Retinal pigment epithelial cell (primary cell): ENCODE measurements at places on chromosomes 13 and 19.

DNA sequence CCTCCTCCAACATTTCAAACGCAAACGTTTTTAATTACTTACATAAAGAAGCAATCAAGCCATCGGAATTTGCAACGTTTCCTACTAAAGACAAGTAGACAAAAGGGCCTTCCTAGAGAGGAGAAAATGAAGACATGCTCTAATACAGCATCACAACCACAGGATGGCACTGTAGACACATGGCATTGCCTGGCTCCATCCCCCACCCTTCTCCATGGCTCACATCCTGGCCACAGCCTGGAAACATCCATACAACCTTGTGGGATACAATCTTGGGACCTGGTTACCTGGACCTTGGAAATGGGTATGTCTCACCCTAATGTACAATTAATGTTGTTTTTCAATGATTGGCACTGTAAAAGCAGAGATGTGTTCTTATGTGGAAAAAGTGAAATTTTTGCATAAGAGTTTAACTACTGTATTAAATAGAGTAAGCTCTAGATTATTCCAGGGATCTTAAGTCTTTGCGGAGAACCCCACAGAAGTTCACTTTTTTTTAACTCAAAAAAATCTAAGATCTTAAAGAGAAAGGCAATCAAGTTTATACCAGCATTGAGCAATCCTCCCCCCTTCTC is 21.5 kb downstream of the EBPL start:
- no peak for DNase-seq

DNA sequence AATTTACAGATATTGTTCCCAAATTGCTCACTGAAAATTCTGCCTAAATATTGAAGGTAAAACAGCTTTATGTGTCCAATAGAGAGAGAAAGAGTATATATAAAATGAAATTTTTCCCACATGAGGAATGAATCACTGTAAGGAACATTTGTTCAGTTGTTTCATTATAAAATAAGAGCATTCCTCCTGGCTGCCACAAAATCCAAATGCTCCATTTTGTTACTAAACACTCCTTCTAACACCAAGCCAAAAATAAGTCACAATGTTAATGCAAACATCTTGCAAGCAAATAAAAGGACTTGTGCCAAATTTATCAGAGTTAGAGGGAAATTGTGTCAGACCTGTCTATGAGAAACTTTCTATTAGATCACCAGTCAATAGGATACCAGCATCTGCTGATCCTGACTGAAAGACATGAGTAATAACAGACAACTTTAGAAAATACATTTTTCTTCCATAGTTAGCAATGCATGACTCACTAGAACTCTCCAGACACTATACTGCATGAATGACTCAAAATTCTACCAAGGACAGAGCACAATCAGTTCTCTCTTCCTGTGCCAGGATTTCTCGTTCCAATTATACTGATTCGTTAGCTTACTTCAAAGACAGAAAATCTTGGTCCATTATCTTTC is 83.5 kb upstream of the FNDC3A start:
- DNase-seq: peak; percentile 66

DNA sequence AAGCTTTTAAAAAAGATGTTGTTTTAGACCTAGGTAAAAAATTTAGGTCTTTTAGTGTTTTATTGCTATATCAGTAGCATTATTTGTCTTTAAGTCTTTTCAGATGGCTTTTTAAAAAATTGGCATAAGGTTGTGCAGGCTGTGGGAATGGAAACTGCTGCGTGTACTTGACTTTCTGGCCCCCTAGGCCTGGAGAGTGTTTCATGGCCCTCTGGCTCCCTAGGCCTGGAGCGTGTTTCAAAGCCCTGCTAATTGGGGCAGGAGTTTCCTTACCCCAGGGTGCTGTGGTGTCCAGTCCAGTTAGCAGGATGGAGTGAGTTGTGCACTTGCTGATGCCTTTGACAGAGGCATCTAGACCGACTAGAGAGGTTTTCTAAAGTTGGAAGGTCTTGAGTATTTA is 23.8 kb downstream of the PRAM1 start:
- no peak for DNase-seq

- DNase-seq: no peak
Measured at GRCh38 chr19:3821857-3822364, 35.7 kb upstream of the MATK start.

DNA sequence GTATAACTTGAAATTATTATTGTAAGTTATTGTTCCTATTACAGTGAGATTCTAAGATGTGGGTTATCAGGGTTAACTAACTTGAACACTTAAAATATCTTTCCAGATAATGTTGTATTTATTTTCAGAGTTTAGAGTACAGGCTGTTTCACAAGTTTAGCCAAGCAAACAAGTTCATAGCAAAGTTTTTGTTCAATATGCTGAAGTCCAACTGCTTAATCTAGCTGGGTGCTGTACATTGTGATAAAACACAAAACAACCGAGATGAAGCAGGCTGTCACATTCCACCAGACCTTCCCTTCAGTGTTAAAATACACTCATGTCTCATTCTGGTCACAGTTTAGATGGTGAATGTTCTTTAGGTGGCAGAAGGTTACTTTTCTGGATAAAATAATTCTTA is 148.0 kb upstream of the PCDH20 start:
- DNase-seq: no peak

GRCh38 chr13:29339386-29340272 is 255.9 kb downstream of the SLC7A1 start:
- no peak for DNase-seq

DNA sequence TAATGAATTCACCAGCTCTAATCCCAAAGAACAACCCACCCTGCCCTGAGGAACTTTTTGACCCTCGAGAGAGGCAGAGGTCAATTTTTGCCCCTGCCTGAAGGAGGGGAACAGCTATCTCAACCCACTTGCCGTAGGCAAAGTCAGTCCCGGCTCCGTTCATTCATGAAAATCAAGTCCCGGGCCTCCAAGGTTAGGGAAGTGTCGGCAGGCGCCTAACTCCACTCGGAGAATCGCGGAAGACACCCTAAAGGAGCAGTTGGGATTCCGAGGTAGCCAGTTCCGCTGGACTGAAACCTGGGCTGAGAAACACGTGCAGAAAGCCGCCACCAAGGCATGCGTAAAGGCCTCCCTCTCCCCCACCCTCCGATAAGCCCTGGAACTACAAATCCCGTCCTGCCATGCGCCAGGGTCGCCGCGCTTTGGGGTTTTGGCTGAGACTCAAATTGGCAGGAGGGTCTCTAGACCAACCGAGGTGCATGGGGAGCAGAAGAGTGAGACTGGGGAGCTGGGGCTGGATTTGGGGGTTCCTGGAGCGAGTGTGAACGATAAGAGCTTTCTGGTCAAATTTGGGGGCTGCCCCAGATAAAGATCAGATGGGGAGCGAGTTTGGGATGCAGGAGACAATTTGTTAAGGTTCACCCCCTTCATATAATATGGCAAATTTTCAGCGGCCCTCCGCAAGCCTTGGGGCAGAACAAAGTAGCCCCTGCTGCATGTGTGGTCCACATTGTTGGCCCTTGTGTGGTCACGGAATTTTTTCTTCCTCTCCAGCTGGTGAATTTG is at the start of gene TNPO2:
Gene TNPO2 (minus strand): TSS at position 292 of the 786 bp plus-strand sequence. CDS start 2,955 bp downstream, outside the sequence.
- no peak for DNase-seq

GRCh38 chr19:1469255-1470054 is 9.6 kb downstream of the C19orf25 start:
- no peak for DNase-seq
